ENCODE measurements at places on chromosomes 16 and 17. TPM values are rescaled to one million over a fixed set of nuclear protein-coding genes. Genes with fewer than 3 reads are reported as not detected.

Gene ST6GALNAC2
- total RNA-seq: 0.82 TPM

Gene IL34
- 14.3 TPM for total RNA-seq

Gene AMZ2
- total RNA-seq: 37.9 TPM

Gene OTOA
- total RNA-seq: 0.06 TPM

Gene TRPV2
- 30.8 TPM for total RNA-seq

Gene SOX9
- not detected for total RNA-seq

Gene PRDM7
- total RNA-seq: not detected

Gene C1QTNF8
- total RNA-seq: not detected

Gene CPHXL2
- total RNA-seq: not detected

Gene ENDOV
- total RNA-seq: 21.3 TPM

Gene SLC6A2
- total RNA-seq: 0.38 TPM

All from bladder microvascular endothelial cell (primary cell).